CD4-positive, alpha-beta T cell treated with Interleukin-6 at 100 ng/mL for 8 hours (primary cell): ENCODE measurements at places on chromosomes 1 and 21.

- DNase-seq = no peak
Measured at GRCh38 chr1:234698686-234699085, 88.7 kb upstream of the IRF2BP2 start.

DNA sequence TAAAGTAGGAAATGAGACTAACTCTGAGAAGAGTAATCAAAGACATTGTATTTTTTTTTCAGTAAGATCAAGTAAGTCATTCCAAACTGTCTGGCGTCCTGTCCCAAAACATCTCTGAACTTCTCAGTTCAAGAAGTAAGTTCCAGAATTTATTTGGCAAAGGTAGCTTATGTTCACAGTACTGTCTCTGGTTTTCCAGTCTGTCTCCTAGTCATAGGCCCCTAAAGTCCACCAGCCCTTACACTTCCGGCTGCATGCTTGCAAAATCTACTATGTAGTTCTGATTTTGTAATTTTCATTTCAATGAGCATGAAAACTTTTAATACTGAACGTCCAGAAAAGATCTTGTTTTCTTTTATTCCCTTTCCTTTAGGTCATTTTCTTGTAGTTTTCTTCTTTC lies 61.4 kb upstream of the S1PR1 start:
- DNase-seq = no peak

DNA sequence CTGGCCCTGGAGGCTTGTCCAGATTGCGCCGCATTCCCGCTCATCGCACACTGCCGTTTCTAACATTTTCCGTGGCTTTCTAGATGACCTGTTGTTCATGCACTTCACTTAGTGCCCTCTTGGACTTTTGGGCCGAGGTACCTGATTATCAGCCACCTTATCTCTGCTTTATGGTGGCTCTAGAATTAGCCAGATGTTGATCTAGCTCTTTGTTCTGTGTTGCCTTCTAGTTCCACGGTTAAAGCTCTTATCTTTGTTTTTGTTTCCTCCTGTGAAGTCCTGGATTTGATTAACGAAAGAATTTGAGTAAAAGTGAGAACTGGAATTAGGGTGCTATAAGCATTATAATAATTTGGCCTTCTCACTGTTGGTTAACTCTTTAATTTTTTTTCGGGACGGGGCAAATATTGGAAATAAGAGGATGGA lies 945 bp downstream of the RNPEP start:
- DNase-seq = no peak

- no peak for DNase-seq
Measured at GRCh38 chr1:181493166-181493565, 9.8 kb downstream of the CACNA1E start.

- no peak for DNase-seq
Measured at GRCh38 chr1:73659136-73659535, 538.8 kb downstream of the LRRIQ3 start.

DNA sequence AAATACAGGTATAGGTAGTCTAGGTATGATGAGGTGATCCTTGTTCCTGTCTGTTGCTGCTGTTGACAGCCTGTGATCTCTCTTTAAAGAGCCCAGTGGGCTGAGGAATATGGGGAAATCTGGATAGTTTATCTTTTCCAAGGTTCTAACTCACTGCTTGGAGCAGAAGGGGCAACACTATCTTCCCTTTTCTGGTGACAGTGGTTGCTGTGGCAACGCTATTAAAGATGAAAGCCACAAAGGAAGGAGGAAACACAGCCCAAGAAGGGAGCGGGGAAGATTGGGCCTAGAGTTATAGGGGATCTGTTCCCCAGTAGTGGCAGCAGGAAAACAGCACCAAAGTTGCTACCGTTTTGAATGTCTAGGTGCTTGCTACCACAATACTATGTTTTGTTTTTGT lies 8.8 kb downstream of the PCP4L1 start:
- DNase-seq = no peak

GRCh38 chr21:44949779-44950198 lies 10.0 kb downstream of the SLX9 start:
- DNase-seq = peak; percentile 78

- no peak for DNase-seq
Measured at GRCh38 chr21:41929248-41929647, 24.6 kb downstream of the C2CD2 start.

DNA sequence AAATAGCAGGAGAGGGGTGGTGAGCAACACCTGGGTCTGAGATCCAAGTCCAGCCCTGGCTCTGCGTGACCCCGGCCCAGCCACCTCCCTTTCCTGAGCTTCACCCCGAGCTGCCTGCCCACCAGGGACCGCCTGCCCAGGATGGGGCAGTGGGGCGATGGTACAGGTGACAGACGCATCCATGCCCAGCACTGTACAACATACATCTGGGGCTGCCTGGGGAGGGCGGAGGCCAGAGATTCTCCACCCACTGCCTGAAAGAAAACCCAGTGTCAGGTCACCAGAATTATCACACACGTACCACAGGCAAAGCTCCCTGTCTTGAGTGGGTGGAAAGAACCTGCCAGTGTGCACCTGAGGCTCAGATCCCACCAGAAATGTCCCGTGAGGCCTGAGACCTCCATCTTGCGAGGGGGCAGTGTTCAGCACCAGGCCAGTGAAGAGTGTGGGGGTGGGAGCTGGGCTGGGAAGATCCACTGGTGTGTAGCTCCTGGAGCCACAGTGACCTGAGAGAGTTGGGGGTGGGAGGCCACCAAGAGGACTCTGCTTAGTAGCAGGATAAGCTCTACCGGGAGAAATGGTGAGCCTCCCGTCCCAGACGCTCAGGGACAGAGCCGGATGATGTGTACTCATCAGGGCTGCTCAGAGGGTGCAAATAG lies 81.5 kb downstream of the DMRTB1 start:
- no peak for DNase-seq
